Kidney epithelial cell (primary cell): ENCODE measurements at places on chromosomes 4 and X.
A peak's percentile ranks its signal among the peaks of the same experiment; 100 is the strongest.

GRCh38 chrX:2414384-2414783, 86.4 kb downstream of the DHRSX start:
- no peak for DNase-seq

- DNase-seq = peak; percentile 54
Observed at GRCh38 chrX:24494647-24495075, 29.6 kb downstream of the PDK3 start.

DNA sequence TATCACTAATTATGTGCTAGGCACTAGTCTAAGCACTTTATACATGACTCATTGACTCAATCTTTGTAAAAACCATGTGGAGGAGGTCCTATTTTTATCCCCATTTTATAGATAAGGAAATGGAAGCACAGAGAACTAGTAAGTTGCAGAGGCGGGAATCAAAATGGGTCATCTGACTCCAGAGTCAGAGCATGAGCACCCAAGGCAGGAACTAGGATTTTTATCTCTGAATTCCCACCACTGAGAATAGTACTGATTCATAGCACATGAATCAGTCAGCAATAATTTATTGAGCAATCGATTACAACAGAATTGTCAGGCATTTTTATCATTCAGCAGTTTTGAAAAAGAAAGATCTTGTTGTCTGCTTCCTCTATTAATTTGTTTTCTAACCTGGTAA, 19.3 kb downstream of the SCARB2 start:
- DNase-seq = no peak

DNA sequence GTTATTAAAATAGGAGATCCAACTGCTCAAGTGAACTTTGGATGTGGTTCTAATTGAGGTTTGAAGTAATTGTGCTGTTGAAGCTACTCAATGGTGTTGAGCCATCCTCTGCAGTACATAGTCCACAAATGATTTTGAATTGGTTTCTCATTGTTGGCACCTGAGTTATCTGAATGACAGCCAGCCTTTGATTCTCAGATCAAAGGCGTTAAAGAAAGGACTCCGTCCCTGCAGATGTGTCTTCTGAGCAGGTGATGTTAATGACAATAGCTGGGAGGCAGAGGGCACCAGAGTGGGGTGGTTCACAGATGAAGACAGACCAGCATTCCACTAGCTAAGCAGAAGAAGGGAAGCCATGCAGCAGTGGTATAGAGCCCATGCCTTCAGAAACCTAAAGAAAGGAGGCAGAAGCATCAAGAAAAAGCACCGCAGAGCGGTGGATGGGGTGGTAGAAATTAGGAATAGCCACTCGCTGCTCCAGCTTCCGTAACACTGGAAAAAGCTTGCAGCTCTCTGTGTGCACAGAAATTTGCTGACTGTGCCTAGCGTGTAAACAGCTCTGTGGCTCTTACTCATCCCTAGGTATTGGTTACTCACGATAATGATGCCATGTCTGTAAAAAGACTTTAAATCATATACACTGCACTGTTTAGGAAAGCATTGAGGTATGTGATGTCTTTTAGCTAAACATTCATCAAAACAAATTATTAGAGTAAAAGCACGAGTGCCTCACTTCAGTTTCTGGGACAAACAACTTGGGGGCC, 79.2 kb upstream of the CLCN4 start:
- DNase-seq = no peak

DNA sequence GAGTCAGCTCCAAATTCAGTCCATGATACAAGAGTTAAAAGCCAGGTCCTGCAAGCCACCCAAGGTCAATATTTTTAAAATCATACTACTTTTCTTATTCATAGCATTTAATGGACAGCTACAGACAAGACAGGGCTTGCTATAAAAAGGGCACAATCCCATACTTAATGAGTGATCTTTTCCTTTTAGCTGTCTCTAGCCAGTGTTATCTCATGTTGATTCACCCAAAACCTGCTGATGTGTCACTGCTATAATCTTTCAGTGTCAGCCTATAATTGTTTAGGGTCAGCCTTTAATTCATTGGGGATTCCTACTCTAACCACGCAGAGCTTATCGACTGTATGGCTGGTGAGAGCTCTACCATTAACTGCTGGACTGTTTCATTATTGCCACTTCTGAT, 51.2 kb upstream of the HCCS start:
- no peak for DNase-seq

GRCh38 chr4:108166441-108167315, 2.1 kb downstream of the LEF1 start:
- no peak for DNase-seq

DNA sequence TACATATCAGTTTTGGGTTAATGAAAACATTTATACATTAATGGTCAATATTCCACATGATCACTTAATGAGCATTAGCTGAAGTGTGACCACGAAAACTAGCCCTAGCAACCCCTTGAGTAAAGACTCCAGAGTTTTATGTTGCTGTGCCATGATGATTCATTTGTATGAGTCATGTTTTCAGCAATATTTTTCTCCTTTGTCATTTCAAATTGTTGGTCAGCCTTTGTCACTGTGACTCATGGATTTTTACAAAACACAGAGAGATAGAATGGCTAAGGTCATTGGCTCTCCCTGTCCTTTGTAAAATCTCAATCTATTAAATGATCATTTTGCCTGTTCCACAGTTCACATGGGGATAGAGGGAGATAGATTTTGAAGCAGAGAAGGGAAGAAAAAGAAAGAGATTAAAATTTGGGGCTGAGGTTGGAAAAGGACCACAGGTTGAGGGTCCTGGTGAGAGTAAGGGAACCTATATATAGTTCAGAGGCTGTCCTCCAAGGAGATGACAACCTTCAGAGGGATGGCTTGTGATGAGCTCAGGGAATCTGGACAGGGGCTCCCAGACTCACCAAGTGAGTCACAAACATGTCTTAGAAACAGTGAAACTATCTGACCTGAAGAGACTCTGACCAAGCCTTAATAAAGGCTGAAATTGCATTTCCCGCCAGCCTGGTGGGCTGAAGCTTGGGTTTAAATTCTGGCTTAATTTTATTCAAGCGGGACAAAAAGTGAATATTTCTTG, 25.6 kb downstream of the NR0B1 start:
- DNase-seq = peak; percentile 72
